ENCODE measurements at places on chromosomes 5 and 9.

- no peak for DNase-seq
These were observed 232.8 kb downstream of the MAN2A1 start for GRCh38 chr5:109922381-109922995.

DNA sequence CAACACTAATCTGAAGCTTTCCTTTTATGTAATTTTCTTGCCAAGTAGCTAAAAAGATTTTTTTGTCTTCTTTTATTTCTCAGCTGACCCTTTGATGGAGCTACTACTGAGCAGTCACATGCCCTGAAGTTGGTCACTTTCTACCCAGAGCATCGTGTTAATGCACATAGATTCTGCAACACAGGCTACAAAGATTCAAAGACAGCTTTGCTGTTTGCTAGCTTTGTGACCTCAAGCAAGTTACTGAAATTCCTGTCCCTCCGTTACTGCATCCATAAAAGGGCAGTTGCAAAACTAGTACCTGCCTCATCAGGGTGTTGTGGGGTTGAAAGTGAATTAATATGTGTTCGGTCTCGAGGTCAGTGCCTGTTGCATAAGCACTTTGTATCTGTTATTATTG lies 179.9 kb downstream of the GAS1 start:
- no peak for DNase-seq

GRCh38 chr5:154523104-154523503 lies 45.1 kb upstream of the HAND1 start:
- DNase-seq = no peak

- no peak for DNase-seq
These were observed 197.8 kb downstream of the FRMD3 start for GRCh38 chr9:83340451-83340850.

GRCh38 chr5:134171972-134172371 lies 4.8 kb downstream of the SKP1 start:
- DNase-seq = no peak

- no peak for DNase-seq
These were observed 31.0 kb downstream of the MTREX start for GRCh38 chr5:55338810-55339243.

GRCh38 chr5:141848744-141849414 lies 29.3 kb downstream of the PCDH1 start:
- DNase-seq = no peak

DNA sequence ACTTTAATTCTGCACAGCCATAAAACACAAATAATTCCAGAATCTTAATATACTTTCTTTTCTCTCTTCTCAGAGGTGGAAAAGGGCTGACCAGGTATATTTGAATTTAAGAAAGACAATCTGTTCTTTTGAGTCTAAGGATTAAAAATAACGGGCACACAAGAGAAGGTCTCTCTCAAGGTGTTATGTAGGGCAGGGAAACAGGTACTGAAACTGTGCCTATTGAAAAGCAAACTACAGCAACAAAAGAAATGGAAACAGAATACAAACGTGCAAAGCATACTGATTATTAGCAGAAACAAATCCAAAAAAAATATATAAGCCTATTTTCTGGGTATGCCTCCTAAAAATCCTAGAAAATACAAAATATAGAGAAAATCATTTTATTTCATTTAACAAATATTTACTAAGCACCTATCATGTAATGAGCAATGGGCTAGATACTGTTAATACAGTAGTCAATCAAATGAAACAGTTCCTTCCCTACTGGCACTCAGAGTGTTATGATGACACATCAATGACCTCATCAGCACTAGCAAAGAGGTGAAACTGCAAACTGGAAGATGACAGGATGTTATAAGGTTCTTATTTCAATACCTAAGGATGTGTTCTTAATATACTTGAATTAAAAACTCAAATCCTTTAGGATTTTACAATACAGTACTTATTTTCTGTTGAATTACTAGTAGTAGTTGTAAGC lies 87.7 kb downstream of the AUH start:
- DNase-seq = no peak

DNA sequence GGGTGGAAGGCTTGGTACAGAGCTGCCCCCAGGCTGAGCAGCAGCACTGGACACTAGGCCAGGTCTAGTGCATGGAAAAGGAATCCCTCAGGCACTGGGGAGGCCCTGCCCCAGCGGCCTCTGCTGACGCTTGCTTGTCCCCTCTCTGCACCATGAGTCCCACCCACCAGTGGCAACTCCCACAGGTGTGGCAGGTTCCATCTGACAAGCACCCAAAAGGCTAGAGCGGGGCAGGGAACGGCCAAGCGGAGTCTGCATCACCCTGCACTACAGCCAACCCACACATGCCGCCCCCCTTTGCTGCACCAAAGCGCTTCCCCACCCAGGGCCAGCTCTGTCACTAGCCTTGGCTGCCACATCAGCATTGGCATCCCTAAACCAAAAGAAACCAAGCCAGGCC lies 115.2 kb upstream of the SARDH start:
- no peak for DNase-seq

GRCh38 chr5:107668154-107669095 lies 2.3 kb downstream of the EFNA5 start:
- no peak for DNase-seq

DNA sequence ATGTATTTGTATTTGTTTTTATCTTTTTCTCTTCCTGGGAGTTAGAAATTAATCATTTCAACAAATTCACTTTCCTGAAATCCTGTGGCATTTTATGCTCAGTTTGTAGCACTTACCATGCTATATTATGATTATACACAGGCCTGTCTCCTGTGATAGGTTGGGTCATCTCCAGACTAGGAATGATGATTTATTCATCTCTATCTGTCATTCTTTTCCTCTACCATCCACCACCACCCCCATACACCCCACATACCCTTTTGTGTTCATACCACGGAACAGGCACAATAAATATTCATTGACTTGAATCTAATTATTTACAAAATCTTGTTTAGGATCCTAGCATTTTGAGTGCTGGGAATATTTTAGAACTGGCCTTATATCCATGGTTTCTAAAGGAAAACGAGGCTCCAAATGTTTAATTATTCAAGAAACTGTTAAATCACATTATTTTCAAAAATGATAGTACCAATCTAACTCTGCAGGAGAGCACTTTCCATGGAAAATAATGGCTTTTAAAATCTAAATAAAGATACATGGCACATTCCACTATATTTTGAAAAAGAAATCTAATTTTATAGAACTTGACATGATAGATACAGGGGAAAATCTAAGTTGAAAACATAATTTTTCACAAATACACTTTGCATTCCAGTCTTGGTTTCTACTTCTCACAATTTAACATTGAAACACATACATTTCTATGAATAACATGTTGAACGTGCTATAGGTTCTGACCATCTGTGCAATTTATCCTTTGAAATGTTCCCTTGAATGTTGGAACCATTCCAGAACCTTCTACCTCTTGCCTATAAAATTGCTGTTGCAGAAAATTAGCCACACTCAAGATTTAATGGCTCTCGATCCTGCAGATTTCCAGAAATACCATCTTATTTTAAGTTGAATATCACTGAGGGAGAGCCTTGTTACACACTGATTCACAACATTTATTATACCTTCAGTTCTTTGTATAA lies 89.3 kb downstream of the STARD4 start:
- DNase-seq = no peak

Data from NCI-H1930 (cell line).